Mesendoderm (in vitro differentiated cells): ENCODE measurements at places on chromosomes 11 and 22.

DNA sequence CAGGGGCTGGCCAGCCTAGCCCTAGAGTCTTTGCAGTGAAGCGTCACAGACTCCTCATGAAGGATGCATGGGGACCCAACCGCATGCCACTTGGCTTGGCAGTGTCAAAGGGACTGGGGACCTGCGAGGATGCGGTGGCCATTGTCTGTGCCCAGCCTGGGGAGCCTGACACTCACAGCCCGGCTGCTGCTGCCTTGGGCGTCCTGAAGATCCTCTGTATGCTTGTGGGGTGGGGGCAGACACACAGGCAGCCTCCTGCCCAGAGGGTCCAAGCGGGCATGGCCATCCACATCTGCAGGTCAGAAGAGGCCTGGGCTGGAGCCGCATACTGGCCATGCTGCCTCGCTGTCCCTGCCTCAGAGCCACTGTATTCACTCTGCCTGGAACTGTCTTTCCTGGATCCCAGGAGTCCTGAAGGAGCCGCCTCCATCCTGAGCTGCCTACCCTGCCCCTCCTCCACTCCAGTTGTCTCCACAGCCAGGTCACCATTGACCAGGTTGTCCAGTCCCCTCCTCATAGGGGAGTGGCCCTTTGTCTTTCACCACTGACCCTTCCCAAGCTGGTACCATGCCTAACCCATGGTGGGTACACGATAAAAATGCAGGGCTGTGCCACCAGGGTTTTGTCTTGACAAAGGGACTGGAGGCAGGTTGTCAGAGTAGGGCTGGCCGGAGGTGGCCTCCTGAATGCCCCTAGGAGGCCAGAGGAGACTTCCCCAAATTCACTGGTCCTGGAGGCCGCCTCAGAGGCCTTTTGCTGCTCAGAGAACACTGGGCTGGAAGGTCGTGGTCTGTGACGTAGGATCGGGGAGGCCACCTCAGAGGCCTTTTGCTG is 107.0 kb downstream of the KCNQ1OT1 start:
- H3K27me3 ChIP-seq = no peaks in the 10 kb centered on the region
- H3K36me3 ChIP-seq = no peaks in the 10 kb centered on the region
- H3K4me1 ChIP-seq = no peaks in the 10 kb centered on the region
- no peak overlapping the region for H3K4me3 ChIP-seq
- H3K27ac ChIP-seq = no peak overlapping the region

DNA sequence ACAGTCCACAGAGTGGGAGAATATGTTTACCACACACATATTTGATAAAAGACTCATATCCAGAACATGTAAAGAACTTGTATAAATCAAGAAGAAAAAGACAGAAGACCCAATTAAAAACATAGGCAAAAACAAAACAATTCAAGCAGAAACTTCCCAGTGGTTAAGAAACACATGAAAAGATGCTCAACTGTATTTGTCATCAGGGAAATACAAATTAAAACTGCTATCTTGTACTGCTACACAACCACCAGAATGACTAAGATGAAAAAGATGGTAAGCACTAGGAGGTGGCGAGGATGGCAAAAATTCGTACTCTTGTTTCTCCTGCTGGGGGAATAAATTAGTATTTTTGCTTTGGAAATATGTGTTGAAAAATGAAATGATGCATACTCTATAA is 192.3 kb upstream of the C11orf87 start:
- no peak for DNase-seq
- H3K27ac ChIP-seq = no peak overlapping the region
- no peak overlapping the region for H3K4me3 ChIP-seq

GRCh38 chr22:45793892-45794291 is 122.3 kb downstream of the ATXN10 start:
- no peak overlapping the region for H3K27ac ChIP-seq
- H3K4me1 ChIP-seq = no peaks in the 10 kb centered on the region
- no peak for DNase-seq
- no peak overlapping the region for H3K4me3 ChIP-seq
- H3K36me3 ChIP-seq = peaks cover 3% of the 10 kb centered on the region
- no peaks in the 10 kb centered on the region for H3K27me3 ChIP-seq

- no peak overlapping the region for H3K27ac ChIP-seq
- H3K4me1 ChIP-seq = peaks cover 19% of the 10 kb centered on the region
- H3K27me3 ChIP-seq = no peaks in the 10 kb centered on the region
- H3K4me3 ChIP-seq = no peak overlapping the region
- no peaks in the 10 kb centered on the region for H3K36me3 ChIP-seq
Observed at GRCh38 chr11:33775467-33775807, 1.1 kb upstream of the FBXO3 start.

DNA sequence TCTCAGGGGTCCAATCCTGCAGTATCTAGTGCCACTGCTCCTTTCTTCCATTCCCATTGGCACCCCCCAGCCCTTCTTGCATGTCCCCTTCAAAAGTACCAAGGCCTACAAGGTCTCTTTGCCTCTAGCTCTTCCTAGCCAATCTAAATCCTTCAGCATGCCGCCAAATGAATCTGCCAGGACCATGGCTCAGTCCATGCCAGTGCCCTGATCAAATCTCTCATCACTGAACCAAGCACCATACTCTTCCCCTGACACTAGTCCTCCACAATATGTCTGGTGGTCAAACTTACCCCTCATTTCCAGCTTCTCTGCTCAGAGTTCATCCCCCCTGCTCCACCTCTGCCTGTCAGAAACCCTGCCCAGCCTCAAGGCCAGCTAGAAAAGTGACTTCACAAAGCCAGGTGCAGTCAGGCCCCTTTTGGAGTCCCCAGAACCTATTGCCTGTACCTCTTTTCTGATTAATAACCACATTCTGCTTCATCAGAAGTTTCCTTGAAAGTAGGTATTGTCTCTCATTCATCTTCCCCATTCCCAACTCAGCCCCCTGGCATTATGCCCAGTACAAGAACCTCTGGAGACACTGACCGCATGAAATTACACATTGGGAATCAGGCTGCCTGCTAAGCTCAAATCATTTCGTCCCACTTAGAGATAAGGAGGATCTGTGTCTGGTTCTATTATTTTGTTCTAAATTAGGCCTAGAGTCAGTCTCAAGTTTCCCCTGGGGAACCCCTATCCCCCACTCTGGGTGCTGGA is 11.4 kb downstream of the FEN1 start:
- no peak overlapping the region for H3K27ac ChIP-seq
- no peak for DNase-seq

- no peak overlapping the region for H3K27ac ChIP-seq
- H3K4me3 ChIP-seq = no peak overlapping the region
- no peaks in the 10 kb centered on the region for H3K36me3 ChIP-seq
- H3K27me3 ChIP-seq = no peaks in the 10 kb centered on the region
Observed at GRCh38 chr11:119515771-119516400, 92.9 kb upstream of the THY1 start.

GRCh38 chr22:34114406-34114805 is 194.1 kb upstream of the LARGE1 start:
- H3K4me3 ChIP-seq = no peak overlapping the region
- H3K27me3 ChIP-seq = no peaks in the 10 kb centered on the region
- no peak for DNase-seq
- H3K27ac ChIP-seq = no peak overlapping the region
- H3K4me1 ChIP-seq = no peaks in the 10 kb centered on the region

- no peak overlapping the region for H3K4me3 ChIP-seq
- H3K27me3 ChIP-seq = no peaks in the 10 kb centered on the region
- H3K4me1 ChIP-seq = no peaks in the 10 kb centered on the region
- H3K36me3 ChIP-seq = no peaks in the 10 kb centered on the region
- peak; percentile 67 for DNase-seq
Observed at GRCh38 chr11:13238879-13239514, 38.6 kb upstream of the BMAL1 start.

DNA sequence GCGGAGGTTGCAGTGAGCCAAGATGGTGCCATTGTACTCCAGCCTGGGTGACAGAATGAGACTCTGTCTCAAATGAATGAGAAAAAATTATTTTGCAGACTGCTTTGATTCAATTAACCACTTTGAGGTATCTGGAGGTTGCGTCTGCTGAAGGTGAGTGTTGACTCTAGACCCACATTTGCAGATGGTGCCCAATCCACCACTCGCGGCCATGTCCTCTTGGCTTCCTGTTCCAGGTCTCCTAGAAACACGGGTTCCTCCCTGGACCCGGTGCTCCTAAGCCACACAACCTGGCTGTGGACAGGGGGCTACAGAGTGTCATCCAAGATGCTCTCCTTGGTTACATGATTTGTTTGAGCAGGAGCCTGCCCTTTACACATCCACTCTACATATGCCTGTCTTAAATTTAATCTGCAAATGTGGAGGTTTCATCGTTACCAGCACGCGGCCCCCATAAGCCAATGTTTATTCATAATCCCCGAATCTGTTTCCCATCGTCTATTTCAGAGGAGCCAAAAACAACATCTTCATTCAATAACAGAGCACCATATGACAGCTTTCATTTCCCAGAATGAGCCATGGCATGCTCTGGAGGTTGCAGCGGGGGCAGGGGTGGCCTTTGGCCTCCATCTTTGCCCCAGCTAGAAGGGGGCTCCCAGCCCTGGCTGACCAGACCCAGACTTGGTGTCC is 377.2 kb downstream of the CTTN start:
- no peak overlapping the region for H3K4me3 ChIP-seq
- DNase-seq = no peak
- H3K4me1 ChIP-seq = no peaks in the 10 kb centered on the region
- H3K27ac ChIP-seq = no peak overlapping the region
- no peaks in the 10 kb centered on the region for H3K36me3 ChIP-seq

DNA sequence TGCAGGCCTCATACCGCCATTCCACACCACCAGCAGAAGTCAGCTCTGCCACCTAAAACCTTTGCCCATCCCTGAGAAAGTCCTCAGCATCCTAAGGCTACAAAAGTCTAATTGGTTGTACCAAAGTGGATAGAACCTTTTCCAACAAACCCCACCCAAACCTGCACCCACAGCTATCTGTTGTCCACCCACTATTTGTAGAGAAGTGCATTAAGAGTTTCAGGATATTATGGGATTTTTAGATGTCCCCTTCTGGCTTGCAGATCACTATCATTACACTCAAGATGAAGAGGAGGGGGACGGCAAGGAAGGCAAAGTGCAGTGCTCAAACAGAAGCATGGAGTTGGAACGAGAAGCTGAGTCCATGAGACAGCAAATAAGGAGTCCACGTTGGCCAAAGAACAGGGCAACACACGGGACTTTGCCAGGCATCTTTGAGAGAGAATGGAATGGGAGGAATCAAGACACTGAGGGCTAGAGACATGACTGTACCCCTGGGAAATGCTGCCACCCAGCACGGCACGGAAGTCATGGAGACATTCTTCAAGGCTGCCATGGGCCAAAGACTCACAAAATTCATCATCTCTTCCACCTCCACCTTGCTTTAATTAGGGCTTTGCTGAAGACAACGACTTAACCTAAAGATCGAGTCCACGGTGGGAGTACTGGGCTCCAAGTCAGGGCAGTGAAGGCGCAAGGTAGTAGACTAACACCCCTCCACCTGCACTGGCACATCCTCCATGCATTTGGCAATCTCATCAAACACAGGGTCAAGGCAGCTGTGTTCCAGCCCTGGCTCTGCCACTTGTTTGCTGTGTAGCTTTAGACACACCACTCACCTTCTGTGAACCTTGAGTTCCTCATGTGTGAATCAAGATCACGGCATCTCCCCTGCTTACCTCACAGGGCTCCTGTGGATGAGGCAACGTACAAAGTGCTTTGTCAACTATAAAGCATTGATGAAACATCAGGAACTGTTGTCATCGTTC is 112.9 kb upstream of the TMEM45B start:
- H3K4me1 ChIP-seq = no peaks in the 10 kb centered on the region
- H3K4me3 ChIP-seq = no peak overlapping the region
- no peaks in the 10 kb centered on the region for H3K36me3 ChIP-seq
- H3K27me3 ChIP-seq = no peaks in the 10 kb centered on the region
- DNase-seq = no peak

DNA sequence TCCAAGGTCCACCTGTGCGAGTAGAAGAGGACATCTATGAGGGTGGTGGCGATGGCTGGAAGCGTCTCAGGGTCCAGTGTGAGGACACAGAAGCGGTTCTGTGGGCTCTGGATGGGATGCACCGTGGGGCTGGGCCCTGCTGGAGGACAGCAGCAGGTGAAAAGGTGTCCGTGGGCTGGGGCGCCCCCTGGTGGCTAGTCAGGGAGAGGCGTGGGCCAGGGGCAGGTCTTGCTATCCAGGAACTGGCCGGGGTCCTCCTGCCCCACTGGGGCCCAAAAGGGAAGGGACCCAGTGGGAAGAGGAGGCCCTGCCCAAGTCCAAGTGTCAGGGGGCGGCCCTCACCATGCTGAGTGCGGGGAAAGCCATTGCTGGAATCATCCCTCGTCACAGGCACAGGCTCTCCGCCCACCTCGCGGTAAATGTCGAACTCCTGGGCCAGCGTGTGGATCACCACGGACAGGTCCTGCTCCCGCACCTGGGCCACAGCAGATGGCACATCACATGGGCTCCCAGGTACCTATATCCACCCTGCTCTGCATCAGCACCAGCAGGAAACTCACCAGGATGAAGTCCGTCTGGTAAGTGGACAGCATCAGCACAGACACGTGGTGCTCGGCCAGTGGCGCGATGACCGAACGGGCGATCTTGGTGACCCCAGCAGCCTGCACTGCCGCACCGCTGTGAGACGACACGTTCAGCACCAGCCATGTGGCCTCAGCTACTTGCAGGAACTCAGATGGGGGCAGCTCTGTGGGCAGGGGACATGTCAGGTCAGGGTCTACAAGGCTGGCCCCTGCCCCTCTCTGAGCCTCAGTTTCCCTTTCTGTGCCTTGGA is 2.3 kb downstream of the CASTOR1 start:
- H3K27me3 ChIP-seq = no peaks in the 10 kb centered on the region
- H3K27ac ChIP-seq = no peak overlapping the region
- H3K4me1 ChIP-seq = peaks cover 11% of the 10 kb centered on the region
- peak; percentile 73 for DNase-seq
- no peak overlapping the region for H3K4me3 ChIP-seq

DNA sequence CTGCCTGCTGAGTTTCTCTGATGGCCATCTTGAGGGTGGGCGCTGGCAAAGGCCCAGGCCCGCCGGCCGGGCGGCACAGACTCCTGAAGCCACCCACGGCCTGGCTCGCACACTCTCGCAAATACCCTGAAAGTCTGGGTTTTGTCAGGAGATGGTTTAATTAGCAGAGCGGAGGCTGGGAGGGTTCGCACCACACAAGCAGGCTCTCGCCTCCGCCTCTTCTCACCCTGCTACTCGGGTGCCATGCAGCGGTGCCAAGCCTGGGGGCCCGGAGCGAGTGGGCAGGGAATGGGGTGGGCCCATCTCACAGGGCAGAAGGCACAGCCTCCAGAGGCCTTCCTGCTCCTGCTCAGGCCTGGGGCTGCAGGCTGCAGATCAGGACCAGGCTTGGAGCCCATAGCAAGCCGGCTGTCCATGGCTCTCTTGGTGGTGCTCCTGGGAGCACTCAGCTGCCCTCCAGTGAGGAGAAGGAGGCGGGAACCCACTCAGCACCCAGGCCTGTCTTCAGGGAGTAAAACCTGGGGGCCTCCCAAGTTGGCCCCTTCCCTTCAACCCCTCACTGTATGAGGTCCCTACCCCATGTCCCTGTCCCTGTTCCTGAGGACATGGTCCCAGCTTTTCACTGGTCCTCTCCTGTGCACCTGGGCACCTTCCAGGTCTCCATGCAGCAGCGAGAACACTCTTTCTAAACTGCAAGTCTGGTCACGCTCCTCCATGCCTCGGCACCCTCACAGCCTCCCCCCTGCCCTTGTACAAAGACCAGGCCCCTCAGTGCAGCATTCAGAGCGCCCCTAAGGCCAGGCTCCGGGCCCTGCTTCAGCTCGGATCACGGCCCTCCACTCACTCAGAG is 62.0 kb downstream of the FLRT1 start:
- H3K27me3 ChIP-seq = no peaks in the 10 kb centered on the region
- no peak overlapping the region for H3K4me3 ChIP-seq
- DNase-seq = no peak
- no peak overlapping the region for H3K27ac ChIP-seq
- H3K4me1 ChIP-seq = no peaks in the 10 kb centered on the region

- no peak for DNase-seq
- no peaks in the 10 kb centered on the region for H3K36me3 ChIP-seq
- no peak overlapping the region for H3K27ac ChIP-seq
- no peak overlapping the region for H3K4me3 ChIP-seq
Observed at GRCh38 chr11:79276736-79277325, 164.0 kb downstream of the TENM4 start.
